ENCODE measurements at places on chromosomes 16 and 17.
A peak's percentile ranks its signal among the peaks of the same experiment; 100 is the strongest.

DNA sequence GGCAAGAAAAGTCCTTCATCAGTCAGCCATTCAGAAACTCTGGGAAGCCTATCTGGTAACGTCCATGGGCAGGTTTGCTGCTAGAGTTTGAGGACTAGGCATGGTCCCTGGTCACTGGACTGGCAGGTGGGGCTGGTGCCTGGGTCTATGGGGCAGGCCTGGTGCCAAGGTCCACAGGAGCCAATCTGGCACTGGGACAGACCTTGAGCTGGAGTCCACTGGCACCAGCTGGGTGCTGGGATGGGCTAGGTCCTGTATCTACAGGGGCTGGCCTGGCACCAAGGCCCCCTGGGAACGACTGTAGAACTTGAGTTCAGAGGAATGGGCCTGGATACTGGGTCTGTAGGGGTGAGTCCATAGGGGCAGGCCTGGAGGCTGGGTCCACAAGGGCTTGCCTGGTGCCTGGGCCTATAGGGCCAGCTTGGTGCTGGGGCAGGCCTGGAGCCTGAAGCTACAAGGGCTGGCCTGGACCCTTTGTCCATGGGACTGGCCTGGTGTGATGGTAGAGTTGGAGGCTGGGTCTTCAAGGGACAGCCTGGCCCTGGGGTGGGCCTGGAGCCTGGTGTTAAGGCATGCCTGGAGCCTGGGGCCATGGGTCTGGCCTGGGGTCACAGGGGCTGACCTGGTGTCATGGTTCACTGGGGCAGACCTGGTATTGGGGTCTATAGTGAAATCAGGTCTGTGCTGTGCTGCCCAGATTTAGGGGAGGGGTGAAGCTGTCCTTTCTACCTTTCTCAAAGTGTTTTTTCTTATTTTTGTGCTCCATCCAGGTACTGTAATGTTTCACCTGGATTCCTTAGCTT lies 30.5 kb upstream of the NKD1 start:
- DNase-seq, result no peak

DNA sequence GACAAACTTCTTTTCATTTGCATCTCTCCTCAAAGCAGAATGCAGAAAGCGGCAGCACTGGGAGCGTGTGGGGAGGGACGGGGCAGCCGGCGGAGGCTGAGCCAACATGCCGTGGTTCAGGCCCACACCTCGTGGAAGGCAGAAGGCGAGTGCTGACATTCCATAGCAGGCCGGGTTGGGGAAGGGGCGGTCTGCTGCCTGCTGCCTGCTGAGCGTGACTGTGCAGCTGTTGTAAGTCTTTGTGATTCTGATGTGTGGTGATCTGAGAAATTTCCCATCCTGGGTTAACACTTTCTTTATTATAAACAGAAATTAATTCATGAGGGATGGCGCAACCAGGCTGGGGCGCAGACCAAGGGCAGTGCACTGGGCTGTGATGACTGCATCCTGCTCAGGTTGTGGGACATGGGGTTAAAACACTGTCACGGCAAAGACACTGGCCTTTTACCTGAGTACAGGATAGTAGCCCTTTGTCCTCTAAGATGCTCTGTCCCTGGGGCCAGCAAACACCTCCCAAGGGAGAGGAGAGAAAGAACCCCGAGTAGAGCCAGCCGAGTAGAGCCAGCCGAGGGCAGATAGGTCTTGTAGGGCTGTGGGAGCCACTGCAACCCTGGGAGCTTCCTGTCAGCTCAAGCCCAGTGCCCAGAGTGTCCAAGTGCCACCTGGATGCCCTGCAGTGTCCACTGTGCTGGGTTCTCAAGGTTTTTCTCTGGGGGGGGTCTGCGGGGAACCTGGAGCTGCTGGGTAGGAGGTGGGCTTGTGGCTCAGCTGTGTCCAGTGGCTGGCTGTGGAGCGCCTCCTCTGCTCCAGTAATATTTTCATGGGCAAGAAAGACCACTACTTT lies 8.8 kb upstream of the DNASE1 start:
- DNase-seq, result no peak

- peak; percentile 1 for DNase-seq
Measured at GRCh38 chr16:14438256-14438655, 191.8 kb downstream of the PARN start.

GRCh38 chr16:80009971-80010659 lies 409.6 kb upstream of the MAF start:
- no peak for DNase-seq

DNA sequence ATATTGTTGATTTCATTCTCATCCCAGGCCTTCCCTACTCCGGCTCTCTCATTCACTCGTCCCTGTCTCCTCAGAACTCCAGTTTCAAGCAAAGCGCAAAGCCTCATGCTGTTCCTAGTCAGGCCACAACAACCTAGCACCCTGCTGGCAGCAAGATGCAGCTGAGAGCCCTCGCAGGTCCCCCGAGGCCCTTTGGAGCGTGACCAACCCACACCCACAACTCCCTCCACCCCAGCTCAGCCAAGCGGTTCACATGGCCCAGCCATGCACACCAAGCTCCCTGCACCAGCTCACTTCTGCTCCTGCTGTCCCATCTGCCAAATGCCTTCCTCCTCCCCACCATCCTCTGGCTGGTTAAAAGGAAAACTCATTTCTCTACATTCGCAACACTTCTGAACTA lies 195.8 kb downstream of the IRX5 start:
- no peak for DNase-seq

- DNase-seq, result no peak
Measured at GRCh38 chr17:75326226-75326848, 37.1 kb upstream of the SLC25A19 start.

DNA sequence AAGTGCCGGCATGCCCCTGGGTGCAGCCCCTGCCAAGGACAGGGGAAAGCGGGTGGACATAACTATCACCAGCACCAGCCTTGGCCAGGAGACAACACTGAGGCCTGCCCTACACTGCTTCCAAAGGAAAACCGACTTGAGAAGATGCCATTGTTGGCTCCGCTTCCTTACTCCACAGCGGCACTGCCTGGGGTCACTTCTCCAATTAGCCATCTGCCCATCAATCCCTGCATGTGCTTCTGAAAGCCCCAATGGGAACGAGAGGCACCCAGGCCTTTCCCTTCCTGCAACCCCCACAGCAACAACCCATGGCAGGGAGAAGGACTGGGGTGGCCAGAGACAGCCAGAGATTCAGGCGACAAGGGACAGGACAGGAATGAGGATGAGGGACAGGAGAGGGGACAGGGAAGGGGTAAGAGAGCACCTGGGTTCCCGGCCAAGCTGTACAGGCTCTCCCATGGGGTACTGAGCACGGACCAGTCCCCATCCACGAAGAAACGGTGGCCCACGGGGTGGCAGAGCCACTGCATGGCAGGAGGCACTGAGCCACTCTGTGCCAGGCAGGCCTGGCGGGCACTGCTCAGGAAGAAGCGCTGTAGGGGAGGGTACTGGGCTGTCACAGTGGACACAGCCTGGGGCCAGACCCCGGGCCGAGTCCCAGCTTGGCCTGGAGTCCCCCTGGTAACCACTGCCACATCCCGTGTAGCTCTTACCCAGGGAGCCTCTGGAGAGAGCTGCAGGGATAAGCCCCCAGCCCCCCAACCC lies 21.2 kb downstream of the SREBF1 start:
- DNase-seq, result peak; percentile 59

DNA sequence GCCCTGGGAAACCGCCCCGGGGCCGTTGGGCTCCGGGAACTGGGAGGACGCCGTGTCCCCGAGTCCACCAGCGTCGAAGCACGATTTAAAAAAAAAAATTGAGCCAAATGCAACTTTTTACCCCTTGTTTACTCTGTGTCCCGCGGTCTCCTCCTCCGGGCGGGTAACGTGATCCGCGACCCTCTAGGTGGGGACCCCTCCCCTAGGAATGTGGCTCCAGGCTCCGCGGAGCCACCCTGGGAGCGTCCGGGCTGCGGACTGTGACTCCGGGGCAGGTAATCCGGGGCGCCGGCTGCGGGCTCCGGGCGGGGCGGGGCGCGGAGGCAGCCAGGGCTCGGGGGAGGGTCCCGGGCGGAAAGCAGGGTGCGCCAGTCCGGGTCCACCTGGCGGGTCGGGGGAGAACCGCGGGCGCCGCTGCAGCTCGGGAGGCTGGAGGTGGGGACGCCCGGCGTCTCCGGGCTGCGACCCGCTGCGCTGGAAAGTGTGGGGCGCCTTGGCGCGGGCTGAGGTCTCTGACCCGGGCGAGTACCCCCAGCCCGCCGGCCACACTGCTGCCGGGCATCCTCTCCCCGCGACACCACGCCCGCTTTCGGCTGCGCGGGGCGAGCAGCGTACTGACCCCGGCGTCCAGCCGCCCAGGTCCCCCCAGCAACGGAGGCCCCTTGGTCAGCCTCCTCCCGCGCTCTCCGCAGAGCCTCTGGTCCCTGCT lies 852 bp upstream of the HELZ start:
- peak; percentile 41 for DNase-seq

DNA sequence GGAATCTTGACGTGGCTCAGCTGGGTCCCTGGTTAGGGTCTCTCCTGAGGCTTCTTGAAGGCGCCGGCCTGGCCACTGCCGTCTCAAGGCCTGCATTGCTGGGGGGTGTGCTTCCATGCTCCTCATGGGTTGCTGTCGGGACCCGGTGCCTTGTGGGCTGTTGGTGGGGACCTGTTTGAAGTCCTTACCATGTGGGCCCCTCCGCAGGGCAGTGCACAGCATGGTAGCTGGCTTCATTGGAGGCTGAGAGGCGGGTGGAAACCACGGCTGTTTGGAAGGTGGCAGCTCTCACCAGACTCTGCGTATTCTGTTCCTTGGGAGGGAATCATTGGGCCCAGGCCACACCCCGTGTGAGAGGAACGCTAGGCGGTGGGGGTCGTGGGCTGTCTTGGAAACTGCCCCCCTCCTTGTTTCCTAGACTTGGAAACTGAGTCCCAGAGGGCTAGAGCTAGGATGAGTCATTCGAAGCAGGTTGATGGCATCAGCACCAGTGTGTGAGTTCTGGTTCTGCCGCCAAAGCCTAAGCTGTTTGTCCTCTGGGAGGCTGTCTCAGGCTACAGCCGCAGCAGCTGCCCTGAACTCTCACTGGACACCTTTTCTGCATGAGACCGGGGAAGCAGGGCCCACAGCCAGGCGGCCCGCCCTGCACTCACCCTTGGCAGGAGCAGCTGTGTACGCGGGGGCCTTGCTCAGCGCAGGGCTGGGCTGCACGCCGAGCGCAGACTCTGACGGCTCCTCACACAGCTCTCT lies 35.2 kb downstream of the ZNF750 start:
- DNase-seq, result peak; percentile 33

- no peak for DNase-seq
Measured at GRCh38 chr17:35577830-35578196, 558 bp downstream of the PEX12 start.

GRCh38 chr17:56141046-56141839 lies 12.0 kb upstream of the ANKFN1 start:
- DNase-seq, result no peak

GRCh38 chr16:11907160-11907970 lies 8.4 kb downstream of the GSPT1 start:
- DNase-seq, result no peak

GRCh38 chr16:35533683-35534082 lies 2074.3 kb downstream of the TP53TG3F start:
- DNase-seq, result no peak

Data from adrenal gland (tissue), 19 donors.